ENCODE measurements at places on chromosomes 1 and 21.

DNA sequence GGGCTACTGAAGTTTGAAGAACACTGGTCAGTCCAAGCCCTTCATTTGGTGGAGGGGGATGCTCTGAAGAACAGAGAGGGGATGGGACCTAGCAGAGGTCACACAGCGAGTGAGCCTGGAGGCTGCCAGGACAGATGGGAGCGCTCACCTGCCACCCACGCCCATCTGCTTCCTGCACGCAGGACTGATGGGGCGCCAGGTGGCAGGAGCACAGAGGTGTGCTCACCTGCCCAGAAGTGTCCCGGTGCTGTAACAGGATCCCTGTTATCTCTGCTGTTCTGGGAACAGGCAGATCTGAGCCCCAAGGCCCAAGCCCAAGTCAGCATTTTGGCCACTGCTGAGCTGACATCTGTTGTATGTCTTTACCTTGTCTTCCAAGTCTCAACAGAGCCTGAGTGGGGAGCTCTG lies 40.5 kb downstream of the EPHB2 start:
- DNase-seq = no peak

- DNase-seq = no peak
These were observed 62.7 kb downstream of the ZNF684 start for GRCh38 chr1:40594187-40594531.

DNA sequence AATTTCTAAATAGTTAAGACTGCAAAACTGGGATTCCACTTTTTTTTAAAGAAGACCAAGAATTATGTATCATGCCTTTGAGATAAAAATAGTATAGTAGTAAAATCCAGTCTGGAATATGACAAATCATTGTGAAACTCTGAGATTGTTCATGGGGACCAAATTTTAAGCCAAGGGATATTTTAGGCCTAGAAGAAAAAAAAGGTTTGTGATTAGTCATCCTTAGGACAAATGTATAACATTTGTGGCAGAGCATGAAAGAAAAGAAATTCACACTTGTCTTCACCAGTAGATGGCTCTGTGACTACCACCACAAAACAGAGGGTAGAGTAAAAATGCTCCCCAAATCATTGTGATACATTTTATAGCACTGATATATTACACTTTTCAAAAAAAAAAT lies 226.1 kb downstream of the KCTD3 start:
- peak; percentile 83 for DNase-seq

- peak; percentile 64 for DNase-seq
These were observed 95.6 kb upstream of the JUN start for GRCh38 chr1:58879464-58879863.

DNA sequence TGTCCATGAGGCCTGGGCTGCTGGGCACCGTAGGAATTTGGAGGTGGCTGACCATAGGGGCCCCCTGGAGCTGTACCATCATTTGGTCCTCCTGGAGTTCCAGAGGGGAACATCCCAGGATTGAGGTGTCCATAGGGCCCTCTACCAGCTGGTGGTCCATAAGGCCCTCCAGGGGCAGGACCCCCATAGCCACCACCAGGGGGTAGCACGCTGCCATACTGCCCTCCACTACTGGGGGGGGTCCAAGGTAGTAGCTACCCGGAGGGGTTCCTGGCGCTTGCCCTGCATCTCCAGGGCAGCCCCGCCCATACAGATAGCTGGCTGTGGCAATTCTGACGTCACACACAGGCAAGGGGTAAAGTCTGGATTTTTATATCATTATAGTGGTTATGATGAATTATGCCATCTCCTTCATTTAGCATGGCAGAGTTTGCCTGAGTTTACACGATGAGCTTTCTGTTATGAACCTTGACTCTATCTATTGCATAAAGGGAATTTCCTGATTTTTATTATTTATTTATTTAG lies 13.2 kb downstream of the MDM4 start:
- no peak for DNase-seq

GRCh38 chr1:169546087-169546995 lies 39.9 kb downstream of the F5 start:
- peak; percentile 81 for DNase-seq

GRCh38 chr1:2347409-2347785 lies 44.0 kb downstream of the MORN1 start:
- DNase-seq = no peak

- no peak for DNase-seq
These were observed 12.1 kb downstream of the ARHGEF11 start for GRCh38 chr1:157033357-157033876.

- peak; percentile 12 for DNase-seq
These were observed 54.6 kb downstream of the LDLRAD2 start for GRCh38 chr1:21866707-21867043.

GRCh38 chr1:92356956-92357355 lies 58.1 kb downstream of the RPAP2 start:
- peak; percentile 89 for DNase-seq

DNA sequence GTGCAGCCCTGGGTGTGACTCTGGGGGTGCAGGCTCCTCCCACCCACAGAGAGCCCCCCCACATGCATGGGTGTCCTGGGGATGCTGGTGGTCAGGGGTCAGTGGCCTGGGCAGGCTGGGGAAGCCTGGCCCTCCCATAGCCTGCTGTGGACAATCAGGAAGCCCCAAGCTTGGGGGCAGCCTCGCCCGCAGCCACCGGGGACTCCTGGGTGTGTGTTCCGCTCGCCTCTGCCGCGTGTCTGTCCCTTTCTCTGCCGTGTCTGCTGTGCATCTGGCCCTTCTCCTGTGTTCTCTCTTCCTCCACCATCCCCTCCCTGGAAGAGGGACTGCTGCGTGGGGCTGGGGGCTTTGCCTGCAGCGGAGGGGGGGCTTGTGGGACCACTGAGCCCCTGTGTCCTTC lies 22.9 kb downstream of the AGRN start:
- DNase-seq = no peak

- no peak for DNase-seq
These were observed 1171.4 kb upstream of the ADGRL2 start for GRCh38 chr1:80629304-80629837.

DNA sequence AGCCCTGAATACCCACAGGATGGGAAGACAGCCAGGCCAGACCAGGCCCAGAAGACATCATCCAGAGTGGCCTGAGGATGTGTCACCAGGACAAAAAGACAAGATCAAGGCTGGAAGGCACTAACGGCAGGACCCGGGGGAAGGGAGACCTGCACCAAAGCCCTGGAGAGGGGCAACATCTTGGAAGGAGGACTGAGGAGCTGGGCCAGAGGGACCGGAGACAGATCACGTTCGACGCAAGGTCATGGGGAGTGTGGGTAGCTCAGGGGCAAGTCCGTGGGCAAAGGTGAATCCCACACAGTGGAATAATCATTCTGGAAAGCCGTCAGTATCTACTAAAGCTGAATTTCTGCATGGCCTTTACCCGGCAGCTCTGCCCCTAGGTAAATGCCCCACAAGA lies 478.6 kb downstream of the MATN1 start:
- no peak for DNase-seq

DNA sequence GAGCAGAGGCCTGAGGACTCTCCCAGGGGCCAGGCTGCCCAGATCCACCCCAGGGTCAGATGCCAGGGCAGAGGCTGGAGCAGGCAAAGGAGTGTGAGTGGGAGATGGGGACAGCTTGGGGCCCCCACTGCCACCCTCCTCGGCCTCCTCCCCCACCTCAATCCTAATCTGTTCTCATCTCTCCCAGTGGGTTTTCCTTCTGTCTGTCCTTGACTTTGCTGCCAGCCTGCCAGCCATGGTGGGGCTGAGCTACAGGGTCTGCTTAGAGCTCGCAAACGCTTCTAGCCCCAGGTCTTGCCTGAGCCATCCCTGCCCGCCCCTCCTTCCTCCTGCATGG lies 65.3 kb downstream of the MEGF6 start:
- no peak for DNase-seq

DNA sequence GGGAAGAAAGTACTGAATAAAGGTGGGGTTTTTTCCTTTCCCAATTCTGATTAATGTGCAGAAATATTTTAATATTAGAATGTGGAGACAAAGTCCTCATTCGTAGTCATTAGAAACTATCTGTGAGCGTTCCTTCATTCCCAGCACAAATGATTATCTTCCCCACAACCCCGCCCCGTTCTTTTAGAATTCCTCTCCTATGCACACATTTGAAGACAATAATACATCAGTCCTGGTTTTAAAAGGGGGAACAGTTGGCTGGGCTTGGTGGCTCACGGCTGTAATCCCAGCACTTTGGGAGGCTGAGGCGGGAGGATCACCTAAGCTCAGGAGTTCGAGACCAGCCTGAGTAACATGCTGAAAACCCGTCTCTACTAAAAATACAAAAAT lies 876 bp downstream of the ALDH9A1 start:
- peak; percentile 24 for DNase-seq

DNA sequence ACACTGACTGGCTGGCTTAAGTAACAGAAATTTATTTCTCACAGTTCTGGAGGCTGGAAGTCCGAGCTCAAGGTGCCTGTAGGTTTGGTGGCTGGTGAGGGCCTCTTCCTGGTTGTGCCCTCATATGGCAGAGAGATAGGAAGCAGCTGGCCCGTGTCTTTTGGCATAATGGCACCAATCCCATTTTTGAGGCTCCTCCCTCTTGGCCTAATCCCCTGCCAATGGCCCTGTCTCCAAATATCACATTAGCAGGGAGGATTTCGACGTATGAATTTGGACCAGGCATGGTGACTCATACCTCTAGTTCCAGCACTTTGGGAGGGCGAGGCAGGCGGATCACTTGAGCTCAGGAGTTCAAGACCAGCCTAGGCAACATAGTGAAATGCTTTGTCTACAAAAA lies 37.4 kb downstream of the AGPAT3 start:
- peak; percentile 25 for DNase-seq

GRCh38 chr21:15141261-15141970 lies 76.6 kb upstream of the NRIP1 start:
- DNase-seq = no peak
